ENCODE measurements at places on chromosomes 7 and 10.

- DNase-seq: no peak
These were observed 88.5 kb downstream of the PRLHR start for GRCh38 chr10:118506671-118507590.

- peak; percentile 83 for DNase-seq
These were observed 90.4 kb downstream of the ZMIZ1 start for GRCh38 chr10:79159141-79159651.

- no peak for DNase-seq
These were observed 37.2 kb upstream of the PCBD1 start for GRCh38 chr10:70925377-70926225.

DNA sequence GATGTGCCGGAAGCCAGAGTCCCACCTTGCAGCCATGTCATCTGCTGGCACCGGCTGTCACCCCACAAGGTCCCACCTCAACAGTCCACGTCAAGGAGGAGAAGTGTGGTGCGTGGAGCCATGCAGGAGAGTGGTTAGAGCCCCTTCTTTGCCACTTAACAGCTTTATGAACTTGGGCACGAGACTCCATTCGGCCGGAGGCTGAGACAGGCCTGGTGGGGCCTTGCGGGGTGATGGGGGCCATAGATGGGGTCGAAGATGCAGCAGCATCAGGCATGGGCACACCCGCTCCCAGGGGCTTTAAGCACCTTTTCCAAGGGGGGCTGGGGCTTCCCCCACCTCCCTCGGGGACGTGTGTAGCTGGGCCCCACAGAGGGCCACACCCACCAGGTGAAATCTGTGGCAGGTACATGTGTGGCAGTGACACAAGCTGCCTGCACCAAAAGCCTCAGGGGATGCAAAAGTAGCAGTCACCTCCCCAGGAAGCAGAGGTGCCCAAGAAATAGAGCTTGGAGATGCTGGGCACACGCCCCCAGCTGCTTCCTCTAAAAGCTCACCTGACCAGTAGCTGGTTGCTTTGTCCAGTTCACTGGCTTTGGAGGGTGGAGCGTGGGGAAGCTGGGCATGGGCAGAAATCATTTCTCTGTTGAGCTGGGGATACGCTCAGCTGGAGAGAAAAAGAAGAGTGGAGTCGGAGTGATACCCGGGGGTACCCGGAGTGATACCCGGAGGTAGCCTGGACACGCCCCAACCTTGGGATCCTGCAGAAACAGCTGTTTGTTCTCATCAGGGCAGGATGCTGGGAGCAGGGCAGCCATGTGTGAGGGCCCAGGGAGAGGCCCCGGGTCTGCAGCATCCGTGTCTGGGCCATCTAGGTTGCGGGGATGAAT lies 199.8 kb downstream of the EBF3 start:
- DNase-seq: no peak

- DNase-seq: no peak
These were observed 8.3 kb downstream of the MNX1 start for GRCh38 chr7:157001920-157002818.

- DNase-seq: no peak
These were observed 123.2 kb downstream of the HERPUD2 start for GRCh38 chr7:35571611-35572240.

DNA sequence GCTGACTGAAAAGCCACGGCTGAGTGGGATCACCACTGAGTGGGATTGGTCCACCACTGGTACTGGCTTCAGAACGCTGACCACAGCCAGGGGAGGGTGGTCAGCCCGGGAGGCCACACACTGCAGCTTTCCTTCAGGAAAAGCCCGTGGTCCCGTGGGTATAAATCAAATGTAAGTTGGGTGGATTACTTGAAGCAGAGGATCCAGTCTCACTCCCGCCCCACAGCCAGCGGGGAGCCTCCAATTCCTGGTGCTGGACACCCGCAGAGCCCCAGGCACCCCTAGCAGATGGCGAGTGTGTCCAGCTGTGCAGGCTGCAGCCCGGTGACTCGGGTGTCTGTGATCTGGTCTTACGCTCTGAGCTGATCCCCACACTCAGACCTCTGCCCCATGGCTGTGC lies 231.1 kb upstream of the ZNF32 start:
- DNase-seq: no peak

GRCh38 chr7:26588511-26588910 lies 275.9 kb downstream of the SKAP2 start:
- no peak for DNase-seq

DNA sequence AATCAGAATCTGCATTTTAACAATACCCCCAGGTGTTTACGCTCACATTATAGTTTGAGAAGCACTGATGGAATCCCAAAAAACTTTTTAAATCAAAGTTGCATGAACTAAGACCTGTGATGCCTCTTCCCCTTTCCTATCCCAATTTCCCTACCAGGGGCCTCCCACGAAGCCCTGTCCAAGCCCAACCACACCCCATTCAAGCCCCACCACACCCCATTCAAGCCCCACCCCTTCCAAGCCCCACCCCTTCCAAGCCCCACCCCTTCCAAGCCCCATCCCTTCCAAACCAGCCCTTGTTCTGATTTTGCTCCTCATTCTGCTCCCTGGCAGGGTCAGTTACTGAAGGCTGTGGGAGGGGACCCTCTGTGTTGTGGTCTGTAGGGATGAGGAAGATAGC lies 9.8 kb upstream of the AQP1 start:
- no peak for DNase-seq

DNA sequence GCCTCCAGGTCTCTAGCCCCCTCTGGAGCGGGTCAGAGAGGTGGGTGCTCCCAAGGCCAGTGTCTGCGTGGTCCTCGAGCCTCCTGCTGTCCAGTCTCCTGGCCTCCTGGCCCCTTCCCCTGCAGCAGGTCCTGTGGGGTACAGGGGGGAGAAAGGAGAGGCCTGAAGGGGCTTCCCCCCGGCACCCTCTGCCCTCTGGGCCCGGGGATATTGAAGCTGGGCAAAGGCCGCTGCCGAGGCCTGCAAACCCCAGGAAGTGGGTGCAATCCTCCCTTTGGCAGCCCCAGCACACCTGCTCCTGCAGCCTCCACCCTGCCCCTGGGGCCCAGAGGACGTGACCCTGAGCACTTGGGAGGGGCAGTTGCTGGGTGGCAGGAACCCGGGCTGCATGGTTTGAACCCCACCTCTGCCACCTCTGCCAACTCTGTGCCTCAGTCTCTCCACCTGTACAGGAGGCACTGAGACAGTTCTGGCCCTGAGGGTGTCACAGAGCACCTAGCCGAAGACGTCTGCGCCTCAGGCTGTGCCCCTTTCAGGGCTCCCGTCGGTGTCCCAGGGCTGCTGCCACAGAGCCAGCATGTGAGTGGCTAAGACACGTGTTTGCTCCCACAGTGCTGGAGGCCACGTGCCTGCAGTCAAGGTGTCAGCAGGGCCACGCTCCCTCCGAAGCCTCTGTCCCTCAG lies 59.1 kb upstream of the INPP5A start:
- DNase-seq: no peak

DNA sequence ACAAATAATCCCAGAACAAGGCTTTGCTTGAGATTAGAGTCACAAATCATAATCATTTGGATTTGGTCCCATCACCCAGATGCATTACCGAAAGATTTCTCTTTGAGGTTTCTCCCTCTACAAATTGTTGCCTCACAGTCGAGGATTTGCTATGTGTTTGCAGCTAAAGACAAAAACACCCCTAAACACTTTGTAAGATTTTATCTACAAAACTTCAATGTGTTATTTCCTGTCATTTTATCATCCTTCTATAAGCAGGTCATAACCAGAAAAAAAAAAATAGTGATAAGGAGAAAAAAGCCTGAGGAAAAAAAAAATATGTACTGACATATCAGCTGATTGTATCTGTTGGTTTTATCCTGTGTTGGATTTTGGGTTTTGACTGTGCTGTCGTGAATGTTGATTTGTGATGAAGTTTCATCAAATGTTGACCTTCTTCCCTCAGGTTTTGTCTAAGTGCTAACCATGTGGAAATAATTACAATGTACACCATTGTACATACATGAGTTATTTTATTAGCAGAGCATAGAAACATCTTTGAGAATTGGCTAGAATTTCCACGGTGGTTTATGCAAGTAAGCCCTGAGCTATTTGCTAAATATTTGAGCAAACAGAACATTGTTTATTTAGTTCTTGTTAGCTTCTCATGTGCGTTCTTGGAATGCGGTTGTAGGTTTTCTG lies 274.4 kb downstream of the NEBL start:
- peak; percentile 90 for DNase-seq

GRCh38 chr10:84241185-84241790 lies at the start of gene LRIT1:
Gene LRIT1 (minus strand): TSS chr10:84241546. CDS start chr10:84241439, 107 bp downstream.
- no peak for DNase-seq

- peak; percentile 33 for DNase-seq
These were observed 173.1 kb downstream of the MYOF start for GRCh38 chr10:93309062-93309461.

GRCh38 chr10:5234106-5234860 lies 37.6 kb downstream of the AKR1C4 start:
- peak; percentile 73 for DNase-seq

DNA sequence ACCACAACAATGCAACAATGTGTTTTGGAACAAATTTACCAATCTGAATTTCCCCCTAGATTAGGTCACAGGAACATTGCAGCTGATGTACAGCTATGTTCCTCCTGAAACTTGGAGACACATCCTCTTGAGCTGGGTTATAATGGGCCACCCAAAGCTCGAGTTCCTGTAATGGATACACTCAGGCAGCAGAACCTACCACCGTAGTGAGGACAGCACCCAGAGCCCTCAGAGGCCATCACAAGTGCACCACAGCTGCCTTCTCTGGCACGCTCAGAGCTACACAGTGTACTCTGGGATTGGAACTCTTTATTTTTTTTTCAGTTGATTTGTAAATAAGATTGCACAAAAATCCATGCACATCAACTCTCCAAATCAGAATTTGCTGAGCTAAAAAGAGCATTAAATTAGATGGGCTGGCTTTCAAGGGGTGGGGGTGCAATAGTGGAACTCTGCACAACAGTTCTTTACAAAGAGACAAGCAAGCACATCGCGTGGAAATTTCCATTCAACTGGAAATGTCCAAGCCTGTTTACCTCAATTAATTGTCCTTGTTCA lies 56.7 kb downstream of the EGFR start:
- peak; percentile 44 for DNase-seq

GRCh38 chr7:154183482-154183881 lies 131.3 kb downstream of the DPP6 start:
- no peak for DNase-seq

GRCh38 chr7:36370046-36370445 lies 19.6 kb upstream of the ANLN start:
- no peak for DNase-seq

All from AG10803 (cell line).